ENCODE measurements at places on chromosomes 6 and 20.

DNA sequence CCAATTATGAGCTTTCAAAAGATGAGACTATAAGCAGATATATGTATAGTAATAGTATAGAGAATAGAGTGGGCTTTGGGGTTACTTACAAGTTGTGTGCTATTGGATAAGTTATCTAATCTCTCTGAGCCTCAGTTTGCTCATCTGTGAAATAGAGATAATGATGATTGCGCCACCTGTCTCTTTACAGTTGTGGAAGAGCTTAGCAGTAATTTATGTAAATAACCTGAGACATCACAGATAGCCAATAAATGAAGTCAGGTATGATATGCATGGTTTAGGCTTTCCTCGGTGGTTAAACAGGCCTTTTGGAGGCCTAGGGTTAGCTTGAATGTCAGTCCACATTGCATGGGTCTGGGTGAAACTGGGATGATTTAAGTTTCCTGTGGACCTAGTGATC is 29.8 kb upstream of the SCUBE3 start:
- no peak for DNase-seq

- no peak for DNase-seq
Observed at GRCh38 chr6:106099235-106099537, 13.1 kb downstream of the PRDM1 start.

- no peak for DNase-seq
Observed at GRCh38 chr6:120569714-120570113, 764.6 kb downstream of the TBC1D32 start.

- no peak for DNase-seq
Observed at GRCh38 chr6:53391170-53391569, 42.4 kb upstream of the ELOVL5 start.

- DNase-seq, result peak; percentile 76
Observed at GRCh38 chr6:17156112-17156921, 54.5 kb downstream of the STMND1 start.

DNA sequence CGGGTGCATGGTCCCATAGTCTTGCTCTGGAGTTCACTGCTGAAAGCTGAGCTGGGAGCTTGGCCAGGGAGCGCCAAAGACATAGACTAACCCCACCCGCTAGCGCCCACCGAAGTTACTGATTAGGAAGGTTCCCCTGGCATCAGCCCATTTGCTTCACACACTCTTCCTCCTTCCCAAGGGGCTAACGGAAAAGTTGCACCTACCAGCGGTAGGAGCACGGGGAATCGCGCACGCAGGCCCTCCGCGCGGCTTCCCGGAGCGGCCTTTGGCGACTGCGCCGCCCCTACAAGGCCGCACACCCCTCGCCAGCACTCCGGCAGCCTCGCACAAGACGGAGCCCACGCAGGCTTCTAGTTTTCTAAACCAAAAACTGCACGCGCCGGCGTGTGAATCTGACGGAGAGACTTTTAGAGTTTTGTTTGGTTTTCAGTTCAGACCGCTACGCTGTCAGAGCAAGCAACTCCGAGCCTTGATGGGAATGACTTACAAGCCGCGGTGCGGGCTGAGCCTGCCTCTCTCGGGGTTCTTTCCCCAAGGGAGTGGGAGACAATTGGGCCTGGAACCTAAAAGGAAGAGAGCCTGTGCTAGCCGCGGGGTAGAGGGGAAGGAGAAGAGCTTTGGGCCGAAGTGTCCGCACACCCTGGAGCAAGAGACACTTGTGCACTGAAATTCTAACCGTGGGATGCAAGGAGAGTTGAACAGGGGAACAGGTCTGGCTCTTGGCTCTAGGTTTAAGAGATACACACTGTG is 891 bp upstream of the POU3F2 start:
- DNase-seq, result peak; percentile 23

DNA sequence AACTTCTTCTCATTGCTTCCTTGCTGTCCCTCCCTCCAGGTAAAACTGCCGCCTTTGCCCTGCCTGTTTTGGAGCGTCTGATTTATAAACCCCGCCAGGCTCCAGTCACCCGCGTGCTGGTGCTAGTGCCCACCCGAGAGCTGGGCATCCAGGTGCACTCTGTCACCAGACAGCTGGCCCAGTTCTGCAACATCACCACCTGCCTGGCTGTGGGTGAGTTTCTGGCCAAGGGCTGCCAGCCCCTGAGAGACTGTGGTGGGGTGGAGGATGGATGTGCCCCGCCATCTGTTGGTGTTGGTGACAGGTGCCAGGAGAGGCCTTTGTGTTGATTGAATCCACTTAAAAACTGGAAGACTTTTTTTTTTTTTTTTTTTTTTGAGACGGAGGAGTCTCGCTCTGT is 9.5 kb downstream of the DDX27 start:
- no peak for DNase-seq

- peak; percentile 50 for DNase-seq
Observed at GRCh38 chr6:13710552-13711323, 897 bp downstream of the RANBP9 start.

DNA sequence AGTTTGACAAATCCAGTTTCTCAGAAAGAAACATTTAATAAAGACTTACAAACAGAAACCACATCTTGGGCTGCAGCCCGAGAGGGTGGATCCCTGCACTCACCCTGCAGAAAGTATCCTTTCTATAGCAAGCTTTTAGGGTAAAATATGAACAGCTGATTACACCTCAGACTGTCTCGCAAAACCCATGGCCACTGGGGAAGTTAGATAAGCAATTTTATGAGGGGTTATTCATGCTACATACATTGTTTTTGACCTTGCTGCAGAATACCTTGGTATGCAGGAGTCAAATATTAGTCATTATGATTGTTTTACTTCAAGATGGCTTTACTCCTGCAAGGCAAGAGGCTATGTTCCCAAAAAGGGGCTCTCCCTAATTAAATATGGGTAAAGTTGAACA is 126.9 kb downstream of the OR2B2 start:
- DNase-seq, result no peak

DNA sequence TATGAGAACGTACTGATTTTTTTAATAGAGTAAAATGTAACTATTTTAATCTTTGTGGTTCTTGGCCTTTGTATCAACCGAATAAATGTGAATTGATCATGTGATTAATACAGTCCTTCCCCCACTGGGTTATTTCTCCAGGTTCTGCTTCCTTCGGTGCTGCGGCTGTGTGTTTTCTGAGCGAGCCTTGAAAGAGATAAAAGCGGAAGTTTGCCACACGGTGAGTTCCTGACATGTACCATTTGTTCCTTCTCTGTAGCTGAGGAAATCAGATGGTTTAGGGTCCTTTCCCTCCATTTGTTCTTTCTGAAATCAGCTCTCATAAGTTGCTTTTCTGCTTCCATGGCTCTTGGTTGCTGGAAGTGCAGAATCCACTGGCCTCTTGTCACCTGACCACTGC is 15.5 kb downstream of the RTF2 start:
- peak; percentile 27 for DNase-seq

- peak; percentile 51 for DNase-seq
Observed at GRCh38 chr20:49045440-49046086, 549 bp upstream of the CSE1L start.

DNA sequence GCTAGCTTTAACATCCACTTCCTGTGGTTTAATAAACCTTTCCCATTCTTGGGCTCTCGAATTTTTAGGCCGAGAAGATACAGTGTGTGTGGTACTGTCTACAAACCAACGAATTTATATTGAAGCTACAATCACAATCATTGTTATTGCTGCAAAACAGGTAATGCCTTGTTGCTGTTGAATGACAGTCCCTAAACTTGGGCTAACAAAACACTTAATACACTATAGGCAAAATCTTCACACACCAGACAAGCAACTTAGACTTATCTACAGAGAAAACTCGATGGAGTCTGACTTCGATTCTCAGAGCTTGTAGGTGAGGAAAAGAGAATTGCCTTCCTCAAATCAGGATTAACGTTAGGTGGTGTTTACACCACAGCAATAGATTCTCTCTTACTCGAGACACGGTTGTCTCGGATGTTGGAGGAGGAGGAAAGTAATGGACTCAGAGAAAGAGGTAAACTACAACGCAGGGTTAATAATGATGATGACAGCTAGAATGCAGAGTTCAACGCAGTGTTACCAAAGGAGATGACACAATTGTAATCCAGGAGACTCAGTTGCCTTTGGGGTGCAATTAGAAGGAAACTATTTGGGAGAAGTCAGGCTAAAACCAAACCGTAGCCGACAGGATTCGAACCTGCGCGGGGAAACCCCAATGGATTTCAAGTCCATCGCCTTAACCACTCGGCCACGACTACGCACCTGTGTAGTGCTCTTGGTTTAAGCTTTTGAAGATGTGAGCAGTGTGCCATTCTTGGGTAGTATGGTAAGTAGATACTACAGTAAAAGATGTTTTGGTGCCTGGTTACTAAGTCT is 32.5 kb upstream of the ZNF184 start:
- DNase-seq, result peak; percentile 77

DNA sequence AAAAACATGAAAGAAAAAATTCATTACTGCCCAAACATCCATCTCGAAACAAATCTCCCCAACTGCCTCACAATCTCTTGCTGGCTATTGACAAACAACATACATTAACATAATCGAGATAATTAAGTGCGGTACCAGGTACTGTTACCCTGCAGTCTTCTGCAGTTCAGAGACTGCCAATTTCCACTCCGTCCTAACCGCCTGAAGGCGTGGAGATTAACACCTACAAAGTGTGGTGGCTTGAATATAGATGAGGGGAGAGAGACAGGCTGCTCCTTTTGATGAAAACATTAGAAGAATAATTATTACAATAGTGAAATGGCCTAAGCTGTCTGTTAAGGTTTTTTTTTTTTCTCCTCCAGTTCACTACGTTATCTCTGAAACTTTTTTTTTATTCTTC is 258.9 kb upstream of the SOX4 start:
- DNase-seq, result no peak

DNA sequence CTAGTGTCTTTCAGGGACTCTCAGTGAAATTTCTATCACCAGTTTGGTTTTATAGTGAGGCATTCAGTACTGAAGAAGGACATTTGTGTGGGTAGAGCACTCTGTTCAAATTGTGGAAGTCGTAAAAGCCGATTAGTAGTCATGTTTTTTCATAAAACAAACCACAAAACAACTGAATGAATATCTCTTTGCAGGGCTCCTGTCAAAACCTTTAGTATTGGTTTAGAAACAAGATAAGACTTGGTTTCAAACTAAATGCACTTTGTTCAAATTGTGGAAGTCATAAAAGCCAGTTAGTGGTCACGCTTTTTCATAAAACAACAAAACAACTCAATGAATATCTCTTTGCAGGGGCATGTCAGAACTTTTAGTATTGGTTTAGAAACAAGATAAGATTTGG is 23.8 kb downstream of the ADGRF4 start:
- DNase-seq, result no peak

GRCh38 chr20:36147690-36148089 is 6.8 kb upstream of the EPB41L1 start:
- DNase-seq, result no peak

- no peak for DNase-seq
Observed at GRCh38 chr20:6714279-6714711, 53.2 kb upstream of the BMP2 start.

- no peak for DNase-seq
Observed at GRCh38 chr6:121711472-121711871, 276.0 kb downstream of the GJA1 start.
